Femur (tissue), 1 donor: ENCODE measurements at places on chromosomes 16 and 17.

- DNase-seq, result peak; percentile 44
These were observed 55.1 kb downstream of the KSR1 start for GRCh38 chr17:27511168-27511883.

DNA sequence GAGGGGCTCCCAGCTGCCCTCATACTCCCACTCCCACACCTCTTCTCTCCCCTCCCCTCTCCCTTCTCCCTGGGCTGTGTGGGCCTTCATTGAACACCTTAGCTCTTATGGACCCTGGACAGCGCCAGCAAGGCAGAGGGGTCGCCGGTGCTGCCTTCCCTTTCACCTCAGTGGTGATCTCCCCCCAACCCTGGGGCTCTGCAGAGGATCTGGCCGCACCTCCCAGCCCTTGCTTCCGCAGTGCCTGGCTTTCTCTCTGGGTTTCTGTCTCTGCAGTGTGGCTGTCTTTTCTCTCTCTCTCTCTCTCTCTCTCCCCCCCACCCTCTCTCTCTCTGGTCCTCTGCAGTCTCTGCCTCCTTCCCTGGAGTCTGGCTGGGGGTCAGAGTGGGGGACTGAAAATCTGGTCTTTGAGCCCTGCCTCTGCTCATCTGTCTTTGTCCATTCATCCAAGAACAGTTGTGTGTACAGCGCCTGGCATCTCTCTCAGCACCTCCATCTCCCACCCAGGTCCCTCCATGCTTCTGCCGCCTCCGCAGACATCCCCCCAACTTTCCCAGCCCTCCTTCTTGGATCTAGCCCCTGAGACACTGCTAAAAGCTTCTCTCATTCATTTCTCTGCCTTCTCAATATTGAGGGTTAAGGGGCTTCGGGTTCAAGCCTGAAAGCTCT lies 1.1 kb downstream of the SEZ6L2 start:
- DNase-seq, result no peak

DNA sequence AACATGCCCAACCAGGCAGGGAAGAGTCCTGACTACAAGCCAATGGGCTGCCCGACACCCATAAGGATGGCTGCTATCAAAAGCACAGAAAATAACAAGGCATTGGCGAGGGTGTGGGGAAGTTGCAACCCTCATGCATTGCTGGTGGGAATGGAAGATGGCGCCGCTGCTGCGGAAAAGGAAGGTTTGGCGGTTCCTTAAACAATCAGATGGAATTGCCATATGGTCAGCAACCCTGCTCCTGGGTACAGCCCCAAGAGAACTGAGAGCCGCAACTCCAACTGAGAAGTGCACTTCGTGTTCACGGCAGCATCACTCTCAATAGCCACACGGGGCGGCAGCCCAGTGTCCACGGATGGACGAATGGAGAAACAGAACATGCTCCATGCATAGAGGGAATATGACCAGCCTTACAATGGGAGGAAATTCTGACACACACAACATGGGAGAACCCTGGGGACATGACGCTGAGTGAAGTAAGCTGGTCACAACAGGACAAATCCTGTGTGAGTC lies 193.3 kb downstream of the RBFOX3 start:
- no peak for DNase-seq

DNA sequence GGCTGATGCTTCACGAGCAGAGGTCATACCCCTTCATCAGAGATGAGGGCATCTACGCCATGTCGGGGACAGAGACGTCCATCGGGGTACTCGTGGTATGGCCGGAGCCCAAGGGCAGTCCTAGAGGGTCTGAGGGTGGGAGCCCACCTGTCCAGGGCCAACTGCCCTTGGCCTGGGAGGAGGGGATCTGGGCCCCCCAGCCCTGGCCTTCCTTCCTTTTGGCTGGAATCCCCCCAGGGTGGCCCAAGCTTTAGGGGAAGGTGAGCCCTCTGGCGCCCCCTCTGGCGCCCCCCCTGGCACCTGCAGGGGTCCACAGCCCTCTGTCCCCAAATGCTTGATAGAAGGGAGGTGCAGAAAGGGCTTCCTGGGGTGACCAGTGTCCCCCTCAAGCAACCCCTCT lies 69.3 kb downstream of the SCNN1B start:
- DNase-seq, result no peak

- no peak for DNase-seq
These were observed 89.0 kb downstream of the SLC39A11 start for GRCh38 chr17:73003487-73003886.

GRCh38 chr17:46764709-46765401 lies 53.6 kb downstream of the WNT3 start:
- DNase-seq, result no peak

- no peak for DNase-seq
These were observed 192.4 kb downstream of the SEC14L1 start for GRCh38 chr17:77332981-77333685.

GRCh38 chr17:80264205-80265075 lies 3.8 kb downstream of the RNF213 start:
- no peak for DNase-seq

GRCh38 chr16:57764341-57765159 lies 29.0 kb downstream of the KATNB1 start:
- no peak for DNase-seq

- no peak for DNase-seq
These were observed 116.3 kb downstream of the SOX9 start for GRCh38 chr17:72236980-72237633.

GRCh38 chr17:79573196-79573896 lies 37.5 kb downstream of the RBFOX3 start:
- no peak for DNase-seq

GRCh38 chr16:85173981-85174751 lies 61.9 kb upstream of the CIBAR2 start:
- peak; percentile 66 for DNase-seq

GRCh38 chr17:75864448-75864871 lies 9.3 kb upstream of the WBP2 start:
- peak; percentile 89 for DNase-seq

DNA sequence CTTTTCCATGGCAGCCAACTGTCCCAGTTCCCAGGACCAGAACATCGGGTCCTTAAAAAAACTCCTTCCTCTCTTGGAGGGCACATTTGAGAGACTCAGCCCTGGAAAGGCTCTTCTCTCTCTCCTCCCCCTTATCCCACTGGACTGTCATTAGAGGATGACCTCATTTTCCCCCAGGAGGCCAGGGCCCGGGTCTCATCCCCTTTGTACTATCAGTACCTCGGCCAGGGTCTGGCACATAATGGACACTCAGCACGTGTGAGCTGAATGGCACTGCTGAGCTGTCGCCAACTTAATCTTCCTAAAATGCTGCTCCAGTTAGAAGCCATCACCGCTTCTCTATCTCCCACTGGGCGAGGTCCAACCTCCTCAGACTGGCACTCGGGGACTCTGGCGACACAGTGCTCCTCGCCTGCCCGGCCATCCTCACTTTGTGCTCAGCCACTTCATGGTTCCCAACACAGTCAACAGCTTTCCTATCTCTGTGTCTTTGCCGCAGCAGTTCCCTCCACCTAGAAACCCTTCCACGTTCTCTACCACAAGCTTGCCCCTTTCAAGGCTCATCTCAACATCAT lies 3.6 kb upstream of the RHBDL3 start:
- no peak for DNase-seq

DNA sequence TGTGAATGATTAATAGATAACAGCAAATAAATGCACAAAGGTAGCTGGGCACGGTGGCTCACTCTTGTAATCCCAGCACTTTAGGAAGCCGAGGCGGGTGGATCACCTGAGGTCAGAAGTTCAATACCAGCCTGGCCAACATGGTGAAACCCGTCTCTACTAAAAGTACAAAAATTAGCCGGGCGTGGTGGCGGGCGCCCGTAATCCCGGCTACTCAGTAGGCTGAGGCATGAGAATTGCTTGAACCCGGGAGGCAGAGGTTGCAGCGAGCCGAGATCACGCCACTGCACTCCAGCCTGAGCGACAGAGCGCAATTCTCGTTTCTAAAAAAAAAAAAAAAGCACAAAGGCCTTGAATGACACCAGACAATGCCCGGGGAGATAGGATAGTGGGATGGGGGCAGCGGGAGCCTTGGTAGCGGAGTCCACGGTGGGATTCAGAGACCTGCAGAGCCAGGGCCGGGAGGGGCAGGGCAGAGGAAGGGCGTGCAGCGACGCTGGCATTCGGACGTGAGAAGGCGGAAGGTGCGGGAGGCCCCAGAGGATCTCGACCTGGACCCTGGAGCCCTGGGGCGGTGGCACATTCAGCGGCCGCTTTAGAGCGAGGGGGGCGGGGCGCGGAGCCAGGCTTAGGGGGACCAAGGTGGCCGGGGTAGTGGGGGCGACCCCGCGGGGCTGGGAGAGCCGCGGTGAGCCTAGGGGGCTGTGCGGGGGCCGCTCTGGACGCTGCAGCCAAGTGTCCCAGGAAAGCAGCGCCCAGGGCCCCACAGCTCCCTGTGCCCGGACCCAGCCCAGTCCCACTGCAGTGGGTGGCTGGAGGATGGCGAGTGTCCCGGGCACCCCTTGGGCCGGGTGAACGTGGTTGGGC lies 999 bp upstream of the FLYWCH2 start:
- DNase-seq, result peak; percentile 62

- no peak for DNase-seq
These were observed 110.5 kb downstream of the HS3ST2 start for GRCh38 chr16:22924492-22924891.

GRCh38 chr16:2883458-2883908 lies 468 bp downstream of the FLYWCH2 start:
- DNase-seq, result peak; percentile 54

GRCh38 chr17:48752399-48753288 lies 24.1 kb upstream of the HOXB13 start:
- DNase-seq, result peak; percentile 73

GRCh38 chr17:31690151-31690551 lies 168.9 kb downstream of the COPRS start:
- DNase-seq, result no peak

DNA sequence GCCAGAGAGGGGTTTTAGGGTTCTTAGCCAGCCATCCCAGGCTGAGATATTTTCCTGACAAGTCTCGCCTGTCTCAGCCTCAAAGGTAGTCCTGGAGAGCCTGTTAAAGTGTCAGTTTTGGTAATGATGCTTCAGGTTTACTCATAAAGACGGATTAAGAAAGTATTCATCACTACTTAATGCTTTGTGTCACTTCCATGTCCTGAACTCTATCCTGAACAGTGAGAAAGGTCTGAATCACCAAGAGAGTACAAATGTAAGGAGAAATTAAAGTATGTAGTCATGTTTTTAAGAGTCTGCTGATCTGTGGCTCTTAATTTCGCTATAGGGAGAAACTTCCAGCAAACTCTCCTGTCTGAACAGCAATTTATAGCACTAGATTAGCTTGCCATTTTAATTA lies 14.0 kb downstream of the RPGRIP1L start:
- no peak for DNase-seq

GRCh38 chr16:71406724-71407123 lies 35.1 kb downstream of the TLE7 start:
- no peak for DNase-seq

- DNase-seq, result no peak
These were observed 2.4 kb upstream of the SPOP start for GRCh38 chr17:49680314-49680713.

- DNase-seq, result no peak
These were observed 169.7 kb downstream of the CDH11 start for GRCh38 chr16:64952177-64952576.

GRCh38 chr16:57994778-57995177 lies 5.7 kb downstream of the ZNF319 start:
- peak; percentile 53 for DNase-seq

GRCh38 chr17:66841328-66841727 lies 6.4 kb downstream of the CACNG5 start:
- DNase-seq, result no peak

DNA sequence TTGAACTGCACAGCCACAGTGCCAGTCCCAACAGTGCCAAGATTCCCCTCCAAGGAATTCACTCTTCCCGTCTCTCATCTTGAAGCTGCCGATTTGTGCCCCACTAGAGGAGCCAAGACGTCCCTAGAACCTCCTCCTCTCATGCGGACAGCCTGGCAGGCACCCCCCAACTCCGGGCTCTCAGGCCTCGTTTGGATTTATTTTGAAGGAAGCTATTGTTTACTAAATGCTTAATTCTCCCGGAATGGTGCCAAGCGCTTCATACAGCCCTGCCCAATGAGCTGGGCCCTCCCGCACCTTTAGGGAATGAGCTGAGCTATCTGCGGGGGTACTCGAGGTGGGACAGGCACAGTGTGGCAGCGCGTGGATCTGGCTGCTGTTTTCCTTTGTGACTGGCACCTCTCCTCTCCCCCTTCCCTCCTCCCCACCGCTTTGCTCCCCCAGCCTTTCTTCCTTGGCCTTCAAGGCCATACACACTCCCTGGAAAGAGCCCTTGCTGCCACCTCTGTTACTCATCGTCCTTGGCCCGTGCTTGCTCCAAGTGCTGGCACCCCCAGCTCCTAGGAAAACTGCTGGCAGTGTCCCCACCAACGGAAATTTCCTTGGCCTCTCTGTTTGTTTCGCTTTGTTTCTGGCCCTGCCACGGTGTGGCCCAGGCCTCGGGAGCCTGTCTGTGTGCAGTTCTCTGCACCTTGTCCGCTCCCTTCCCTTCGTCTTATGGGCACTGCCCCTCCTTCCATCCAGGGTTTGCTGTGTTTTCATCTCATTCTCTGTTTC lies 49.9 kb upstream of the CDR2 start:
- DNase-seq, result peak; percentile 64

DNA sequence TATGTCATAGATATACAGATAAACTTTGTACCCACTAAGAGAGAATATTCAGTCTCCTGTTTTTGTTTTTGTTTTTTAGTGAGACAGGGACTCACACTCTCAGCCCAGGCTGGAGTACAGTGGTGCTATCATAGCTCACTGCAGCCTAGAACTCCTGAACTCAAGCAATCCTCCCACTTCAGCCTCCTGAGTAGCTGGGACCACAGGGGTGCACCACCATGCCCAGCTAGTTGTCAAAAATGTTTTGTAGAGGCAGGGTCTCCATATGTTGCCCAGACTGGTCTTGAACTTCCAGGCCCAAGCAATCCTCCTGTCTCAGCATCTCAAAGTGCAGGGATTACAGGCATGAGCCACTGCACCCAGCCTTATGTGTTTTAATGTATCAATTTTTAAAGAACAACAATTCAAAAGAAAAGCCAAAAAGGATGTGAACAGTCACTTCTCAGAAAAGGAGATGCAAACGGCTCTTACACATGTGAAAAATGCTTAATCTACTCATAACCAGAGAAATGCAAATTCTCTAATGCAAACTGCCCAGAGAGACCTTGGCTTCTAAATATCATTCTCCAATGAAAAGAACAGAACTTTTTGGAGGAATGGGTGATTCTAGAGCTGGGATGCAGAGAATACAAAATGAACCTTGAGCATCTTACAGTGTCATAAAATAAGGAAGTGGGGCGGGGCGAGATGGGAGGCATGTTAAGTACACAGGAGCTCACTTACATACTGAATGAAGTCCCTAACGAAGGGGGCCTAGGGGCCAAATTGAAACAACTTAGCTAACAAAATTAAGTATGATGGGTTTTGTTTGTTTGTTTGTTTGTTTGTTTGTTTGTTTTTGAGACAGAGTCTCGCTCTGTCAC lies 7.3 kb upstream of the CMTM3 start:
- DNase-seq, result no peak

GRCh38 chr17:9643611-9644010 lies 1.7 kb upstream of the USP43 start:
- DNase-seq, result no peak

- DNase-seq, result peak; percentile 82
These were observed 43.6 kb upstream of the HAPSTR1 start for GRCh38 chr16:9047689-9048301.
